ENCODE measurements at places on chromosomes 6 and 20.

- no peak for DNase-seq
Observed at GRCh38 chr20:9660236-9660868, 146.0 kb downstream of the LAMP5 start.

GRCh38 chr6:5337573-5337972 lies 76.3 kb downstream of the FARS2 start:
- no peak for DNase-seq

DNA sequence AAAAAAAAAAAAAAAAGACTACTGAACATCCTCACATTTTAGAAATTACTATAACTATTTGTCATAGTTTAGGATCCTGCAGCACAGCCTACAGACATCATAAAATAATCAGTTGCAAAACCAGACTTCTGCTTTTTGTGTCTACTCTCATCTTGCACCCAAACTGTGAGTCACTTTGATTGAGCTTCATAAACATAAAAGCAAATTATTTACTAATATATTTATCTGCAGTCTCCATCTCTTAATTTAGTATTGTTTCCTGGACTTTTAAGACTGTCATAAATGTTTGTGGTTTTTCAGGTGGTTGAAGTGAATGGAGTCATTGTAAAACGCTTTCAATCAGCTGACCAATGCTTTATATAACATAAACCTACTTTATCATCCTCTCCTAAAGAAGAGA lies 14.8 kb upstream of the CALHM6 start:
- DNase-seq = no peak

DNA sequence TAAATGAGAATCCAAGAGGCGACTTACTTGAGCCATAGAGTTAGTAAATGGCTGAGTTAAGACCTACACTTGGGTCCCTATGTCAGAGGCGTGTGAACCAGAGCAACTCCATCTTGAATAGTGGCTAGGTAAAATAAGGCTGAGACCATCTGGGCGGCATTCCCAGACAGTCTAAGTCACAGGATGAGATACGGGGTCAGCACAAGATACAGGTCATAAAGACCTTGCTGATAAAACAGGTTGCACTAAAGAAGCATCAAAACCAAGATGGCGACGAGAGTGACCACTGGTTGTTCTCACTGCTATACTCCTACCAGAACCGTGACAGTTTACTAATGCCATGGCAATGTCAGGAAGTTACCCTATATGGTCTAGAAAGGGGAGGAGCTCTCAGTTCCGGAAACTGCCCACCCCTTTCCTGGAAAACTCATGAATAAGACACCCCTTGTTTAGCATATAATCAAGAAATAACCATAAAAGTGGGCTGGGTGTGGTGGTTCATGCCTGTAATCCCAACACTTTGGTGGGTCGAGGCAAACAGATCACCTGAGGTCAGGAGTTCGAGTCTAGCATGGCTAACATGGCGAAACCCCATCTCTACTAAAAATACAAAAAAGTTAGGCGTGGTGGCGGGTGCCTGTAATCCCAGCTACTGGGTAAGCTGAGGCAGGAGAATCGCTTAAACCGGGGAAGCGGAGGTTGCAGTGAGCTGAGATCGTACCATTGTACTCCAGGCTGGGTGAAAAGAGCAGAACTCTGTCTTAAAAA lies 43.9 kb upstream of the EEF1A1 start:
- no peak for DNase-seq

DNA sequence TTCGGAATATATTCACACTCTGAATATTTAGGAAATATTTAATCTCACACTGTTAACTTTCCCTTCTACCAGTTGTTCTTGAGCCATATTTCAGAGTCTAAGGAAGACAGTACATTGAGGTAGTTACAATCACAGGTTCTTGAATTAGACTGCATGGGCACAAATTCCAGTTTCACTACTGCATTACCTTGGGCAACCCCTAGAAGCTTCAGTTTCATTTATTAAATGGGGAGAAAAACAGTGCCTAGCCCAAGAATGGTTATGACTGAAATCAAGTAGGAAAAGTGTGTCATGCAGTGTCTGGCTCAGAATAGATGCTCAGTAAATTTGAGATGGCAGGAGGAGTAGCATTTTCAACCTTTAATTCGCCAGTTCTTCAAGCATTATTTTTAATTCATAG lies 124.5 kb upstream of the SAMD5 start:
- no peak for DNase-seq

- DNase-seq = no peak
Observed at GRCh38 chr20:13422637-13423036, 201.6 kb downstream of the ISM1 start.

GRCh38 chr6:137224799-137225198 lies 5.6 kb upstream of the IFNGR1 start:
- DNase-seq = no peak

DNA sequence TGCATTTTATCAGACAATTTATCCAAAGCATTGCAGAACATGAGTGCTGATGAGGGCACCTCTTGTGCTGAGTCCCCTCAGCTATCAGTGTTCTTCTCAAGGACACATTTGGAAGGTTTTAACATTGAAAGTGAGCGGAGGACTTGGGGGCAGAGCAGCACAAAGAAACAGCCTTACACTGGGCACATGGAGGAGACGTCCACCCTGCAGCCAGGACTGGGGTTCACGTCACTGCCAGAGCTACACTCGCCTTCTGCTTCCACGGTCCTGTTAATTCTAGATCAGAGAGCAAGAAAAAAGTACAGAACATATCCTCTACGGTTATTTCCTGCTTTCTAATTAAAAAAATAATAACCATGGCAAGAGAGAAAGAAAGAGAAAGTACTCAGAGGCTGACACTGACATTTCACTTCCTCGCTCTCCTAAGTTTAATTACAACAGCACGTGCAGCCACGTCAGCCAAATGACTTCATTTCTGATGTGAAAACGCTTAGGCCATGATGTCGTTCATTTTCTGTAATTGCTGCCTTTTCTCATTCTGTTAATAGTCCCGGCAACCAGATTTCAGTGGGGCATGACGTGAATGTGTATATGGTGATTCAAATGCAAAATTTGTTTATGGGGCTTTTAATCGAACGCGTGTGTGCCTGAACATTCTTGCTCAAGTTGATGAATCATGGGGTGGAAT lies 5.1 kb downstream of the PRND start:
- DNase-seq = no peak

DNA sequence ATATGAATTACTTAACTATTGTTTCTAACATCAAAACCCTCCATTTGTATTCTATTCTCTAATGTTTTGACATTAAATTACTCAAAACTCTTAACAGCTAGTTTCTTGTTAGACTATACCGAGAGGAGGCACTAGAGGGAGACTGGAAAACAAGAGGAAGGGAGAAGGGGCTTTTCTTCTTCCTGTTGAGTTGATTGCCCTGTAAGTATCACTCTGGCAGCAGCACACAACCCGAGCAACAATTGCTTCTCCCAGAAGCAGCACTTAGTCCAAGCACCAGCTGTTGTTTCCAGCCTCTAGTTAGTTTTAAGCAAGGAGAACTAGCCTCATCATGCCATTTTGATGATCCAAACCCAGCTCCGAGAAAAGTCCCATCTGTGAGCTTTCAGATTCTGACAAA lies 603.8 kb downstream of the PRKN start:
- no peak for DNase-seq

GRCh38 chr20:8218861-8219260 lies 86.8 kb downstream of the PLCB1 start:
- no peak for DNase-seq

DNA sequence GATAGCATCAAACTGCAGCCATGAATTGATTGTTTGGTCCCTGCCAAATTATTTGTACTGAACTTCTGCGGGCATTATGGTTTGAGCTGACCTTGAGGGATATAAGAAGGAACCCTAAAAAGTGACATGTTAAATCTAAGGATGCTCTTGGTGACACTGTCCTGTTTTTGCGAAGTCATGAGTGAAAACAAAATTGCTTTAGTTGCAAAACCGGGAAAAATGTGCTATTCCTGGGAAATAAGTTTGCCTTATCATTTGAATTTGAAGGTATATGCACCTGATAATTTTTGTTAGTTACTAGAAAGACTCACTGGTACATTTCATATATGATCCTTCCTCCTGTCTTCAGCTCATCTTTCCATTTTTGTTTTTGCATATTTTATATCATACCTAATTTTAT lies 7.8 kb downstream of the KIAA0408 start:
- no peak for DNase-seq

DNA sequence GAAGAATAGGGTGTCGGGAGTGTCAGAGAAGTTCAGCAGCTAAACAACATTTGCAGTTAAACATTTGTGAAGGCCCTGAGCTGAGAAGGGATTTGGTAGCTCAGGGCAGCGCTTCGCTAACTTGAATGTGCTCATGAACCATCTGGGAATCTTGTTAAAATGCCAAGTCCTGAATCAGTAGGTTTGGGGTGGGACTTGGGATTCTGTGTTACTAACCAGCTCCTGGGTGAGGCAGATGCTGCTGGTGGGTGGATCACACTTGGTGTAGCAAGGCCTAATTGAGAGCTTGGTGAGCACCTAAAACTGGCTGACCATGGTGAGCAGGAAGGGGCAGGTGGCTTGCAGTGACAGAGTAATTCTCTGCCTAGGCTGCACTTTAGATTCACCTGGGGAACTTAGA lies 5.9 kb downstream of the PTPRA start:
- no peak for DNase-seq
